ENCODE measurements at places on chromosomes 13 and 19.
A peak's percentile ranks its signal among the peaks of the same experiment; 100 is the strongest.

GRCh38 chr19:33226550-33227241 is 1.0 kb upstream of the SLC7A10 start:
- peak; percentile 18 for DNase-seq

DNA sequence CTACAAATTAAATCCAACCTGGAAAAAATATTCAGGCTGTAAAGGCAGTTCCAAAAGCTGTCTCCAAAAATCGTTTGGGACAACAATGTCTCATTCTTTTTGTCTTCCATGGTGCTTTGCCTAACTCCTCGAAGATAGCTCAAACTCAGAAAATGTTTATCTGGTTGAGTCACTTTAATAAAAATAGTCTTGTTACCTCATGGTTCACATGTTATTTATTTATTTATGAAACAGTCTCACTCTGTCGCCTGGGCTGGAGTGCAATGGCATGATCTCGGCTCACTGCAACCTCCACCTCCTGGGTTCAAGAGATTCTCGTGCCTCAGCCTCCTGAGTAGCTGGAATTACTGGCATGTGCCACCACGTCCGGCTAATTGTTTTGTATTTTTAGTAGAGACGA is 4.9 kb upstream of the BRD4 start:
- DNase-seq = no peak

DNA sequence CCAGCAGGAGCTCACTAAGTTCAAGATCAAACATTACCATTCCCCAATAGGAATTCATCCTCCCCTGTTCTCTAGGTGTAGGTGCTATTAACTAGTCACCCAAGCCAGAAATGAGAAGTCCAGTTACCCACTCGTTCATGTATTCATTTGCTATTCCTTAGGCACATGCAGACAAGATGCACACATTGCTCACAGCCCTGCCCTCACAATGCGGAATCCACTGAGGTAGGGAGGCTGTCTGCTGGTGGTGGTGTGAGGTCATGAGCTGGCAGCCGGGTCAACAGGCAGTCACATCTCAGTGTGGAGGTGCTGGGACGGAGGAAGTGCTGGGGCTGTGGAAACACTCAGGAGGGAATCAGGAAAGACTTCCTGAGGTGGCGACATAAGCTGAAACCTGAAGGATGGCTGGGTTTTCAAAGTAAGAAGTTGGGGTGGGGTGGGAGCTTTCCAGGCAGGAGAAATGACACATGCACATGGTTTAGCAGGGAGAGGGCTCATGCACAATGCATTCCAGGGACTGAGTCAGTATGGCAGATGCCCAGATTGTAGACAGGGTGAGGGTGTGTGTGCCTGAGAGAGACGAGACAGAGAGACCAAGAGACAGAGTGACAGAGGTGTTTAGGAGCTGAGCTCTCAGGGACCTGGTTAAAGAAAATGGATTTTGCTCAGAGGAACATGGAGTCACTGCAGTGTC is 117.6 kb downstream of the USP12 start:
- no peak for DNase-seq

GRCh38 chr19:15831626-15832025 is 16.2 kb upstream of the OR10H1 start:
- no peak for DNase-seq

DNA sequence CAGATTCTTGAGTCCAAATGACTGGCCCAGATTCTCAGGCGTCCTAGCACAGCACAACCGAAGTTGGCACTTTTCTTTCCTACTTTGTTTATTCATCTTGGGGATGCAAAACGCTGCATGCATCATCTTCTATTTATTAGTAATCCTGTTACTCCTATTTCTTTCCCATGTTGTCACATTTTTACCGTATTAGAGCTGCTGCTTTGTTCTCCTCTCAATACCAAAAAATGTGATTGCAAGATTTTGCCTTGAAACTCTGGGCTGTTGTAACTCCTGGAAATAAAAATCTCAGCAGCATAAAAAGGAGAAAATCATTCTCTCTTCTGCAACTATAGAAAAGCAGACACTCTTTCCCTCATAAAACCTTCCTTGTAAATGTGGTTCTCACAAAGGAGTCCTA is 12.9 kb upstream of the IGSF23 start:
- no peak for DNase-seq

GRCh38 chr13:30108913-30109237 is 198.5 kb downstream of the KATNAL1 start:
- DNase-seq = no peak

DNA sequence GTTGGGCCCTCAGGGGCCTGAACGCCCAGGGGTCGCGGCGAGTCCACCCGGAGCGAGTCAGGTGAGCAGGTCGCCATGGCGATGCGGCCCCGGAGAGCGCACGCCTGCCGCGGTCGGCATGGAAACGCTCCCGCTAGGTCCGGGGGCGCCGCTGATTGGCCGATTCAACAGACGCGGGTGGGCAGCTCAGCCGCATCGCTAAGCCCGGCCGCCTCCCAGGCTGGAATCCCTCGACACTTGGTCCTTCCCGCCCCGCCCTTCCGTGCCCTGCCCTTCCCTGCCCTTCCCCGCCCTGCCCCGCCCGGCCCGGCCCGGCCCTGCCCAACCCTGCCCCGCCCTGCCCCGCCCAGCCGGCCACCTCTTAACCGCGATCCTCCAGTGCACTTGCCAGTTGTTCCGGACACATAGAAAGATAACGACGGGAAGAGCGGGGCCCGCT is at the start of gene CCNA1:
Gene CCNA1, plus strand, starts transcription at position 390 of the 439 bp plus-strand sequence. CDS start 562 bp downstream, outside the sequence.
- DNase-seq = peak; percentile 34

GRCh38 chr19:15448044-15448777 is 1.5 kb downstream of the WIZ start:
- DNase-seq = no peak

- no peak for DNase-seq
Measured at GRCh38 chr13:50071379-50071778, 56.1 kb downstream of the KCNRG start.
